ENCODE measurements at places on chromosomes 3 and 15. TPM values are rescaled to one million over a fixed set of nuclear protein-coding genes. Genes with fewer than 3 reads are reported as not detected.

DNA sequence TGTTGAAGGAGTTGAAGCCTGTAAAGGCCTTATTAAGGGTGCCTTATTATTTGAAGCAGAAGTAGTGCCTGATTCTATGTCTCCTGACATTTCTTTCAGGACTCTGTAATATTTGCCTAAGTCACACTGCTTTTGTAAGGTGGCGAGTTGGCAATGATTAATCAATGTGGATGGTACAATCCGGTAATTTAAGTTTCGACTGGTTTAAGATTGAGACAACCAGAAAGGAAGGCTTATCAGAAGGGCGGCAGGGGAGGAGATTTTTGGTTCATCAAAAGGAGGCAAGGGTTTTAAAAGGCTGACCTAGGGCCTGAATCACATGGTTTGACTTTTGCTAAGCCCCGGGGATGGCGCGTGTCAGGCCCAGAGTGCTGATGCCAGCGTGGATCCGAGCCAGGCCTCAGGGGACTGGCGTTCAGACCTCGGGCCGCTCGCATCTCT is 830 bp upstream of the RNF13 start:
- DNase-seq, result no peak

DNA sequence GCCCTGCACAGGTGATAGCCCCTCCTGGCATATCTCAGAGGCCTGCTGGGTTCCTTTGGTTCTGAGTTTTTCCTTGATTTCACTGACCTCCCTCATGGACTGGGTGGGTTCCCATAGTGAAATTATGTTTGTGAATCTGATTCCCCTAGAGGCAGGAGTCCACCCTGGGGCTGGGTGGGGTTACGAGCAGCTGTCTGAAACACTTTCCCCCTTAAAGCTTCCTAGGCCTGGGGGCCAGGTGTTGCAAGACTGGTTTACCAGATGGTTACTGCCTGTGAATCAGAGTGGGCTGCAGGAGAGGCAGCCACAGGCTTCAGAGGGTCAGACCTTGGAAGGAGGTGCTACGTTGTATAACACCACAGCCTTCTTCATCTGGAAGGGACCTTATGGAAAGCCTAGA is 34.3 kb downstream of the IL20RB start:
- DNase-seq, result no peak

DNA sequence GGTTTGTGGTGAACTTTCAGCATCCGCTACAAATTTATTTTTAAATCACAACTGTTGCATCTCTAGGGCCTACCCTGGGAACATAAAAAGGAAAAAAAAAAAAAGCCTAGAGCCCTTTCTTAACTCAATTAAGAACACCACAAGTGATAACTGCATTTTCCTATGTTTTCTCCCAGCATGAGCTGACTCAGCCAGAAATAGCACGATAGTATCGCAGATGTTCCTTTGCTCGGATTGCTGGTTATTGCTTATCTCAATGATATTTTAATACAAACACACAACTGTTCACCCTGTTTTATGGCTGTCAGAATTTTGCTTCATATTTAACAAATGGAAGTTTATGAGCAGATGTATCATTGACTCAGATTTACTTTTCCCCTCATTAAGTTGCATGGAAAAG is 251.8 kb upstream of the SUCLG2 start:
- DNase-seq, result no peak

DNA sequence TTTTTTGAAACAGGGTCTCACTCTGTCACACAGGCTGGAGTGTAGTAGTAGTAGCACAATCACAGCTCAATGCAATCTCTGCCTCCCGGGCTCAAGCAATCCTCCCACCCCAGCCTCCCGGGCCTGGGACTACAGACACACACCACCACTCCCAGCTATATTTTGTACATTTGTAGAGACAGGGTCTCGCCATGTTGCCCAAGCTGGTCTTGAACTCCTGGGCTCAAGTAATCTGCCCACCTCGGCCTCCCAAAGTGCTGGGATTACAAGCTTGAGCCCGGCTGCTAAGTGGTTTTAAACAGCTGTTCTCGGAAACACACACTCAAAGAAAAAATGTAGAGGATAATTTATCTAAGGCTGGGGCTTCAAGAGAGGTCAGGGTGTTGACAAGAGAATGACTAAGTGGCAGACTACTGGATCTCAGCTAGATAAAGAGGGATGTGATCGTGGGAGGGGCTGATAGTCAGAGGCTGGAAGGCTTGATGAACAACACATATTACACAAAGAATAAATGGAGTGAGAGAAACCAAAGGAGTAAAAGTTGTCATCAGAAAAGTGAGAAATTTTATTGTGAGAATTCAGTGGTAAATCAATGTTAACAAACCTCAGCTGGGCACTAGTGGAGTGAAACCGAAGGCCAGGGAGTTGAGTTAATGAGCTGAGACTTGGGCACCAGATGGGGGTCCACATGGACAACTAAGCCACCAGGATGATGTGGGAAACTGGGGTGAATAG is 6.7 kb downstream of the CCR5AS start:
- no peak for DNase-seq

GRCh38 chr15:75753145-75753544 is 40.5 kb upstream of the CSPG4 start:
- DNase-seq, result no peak

DNA sequence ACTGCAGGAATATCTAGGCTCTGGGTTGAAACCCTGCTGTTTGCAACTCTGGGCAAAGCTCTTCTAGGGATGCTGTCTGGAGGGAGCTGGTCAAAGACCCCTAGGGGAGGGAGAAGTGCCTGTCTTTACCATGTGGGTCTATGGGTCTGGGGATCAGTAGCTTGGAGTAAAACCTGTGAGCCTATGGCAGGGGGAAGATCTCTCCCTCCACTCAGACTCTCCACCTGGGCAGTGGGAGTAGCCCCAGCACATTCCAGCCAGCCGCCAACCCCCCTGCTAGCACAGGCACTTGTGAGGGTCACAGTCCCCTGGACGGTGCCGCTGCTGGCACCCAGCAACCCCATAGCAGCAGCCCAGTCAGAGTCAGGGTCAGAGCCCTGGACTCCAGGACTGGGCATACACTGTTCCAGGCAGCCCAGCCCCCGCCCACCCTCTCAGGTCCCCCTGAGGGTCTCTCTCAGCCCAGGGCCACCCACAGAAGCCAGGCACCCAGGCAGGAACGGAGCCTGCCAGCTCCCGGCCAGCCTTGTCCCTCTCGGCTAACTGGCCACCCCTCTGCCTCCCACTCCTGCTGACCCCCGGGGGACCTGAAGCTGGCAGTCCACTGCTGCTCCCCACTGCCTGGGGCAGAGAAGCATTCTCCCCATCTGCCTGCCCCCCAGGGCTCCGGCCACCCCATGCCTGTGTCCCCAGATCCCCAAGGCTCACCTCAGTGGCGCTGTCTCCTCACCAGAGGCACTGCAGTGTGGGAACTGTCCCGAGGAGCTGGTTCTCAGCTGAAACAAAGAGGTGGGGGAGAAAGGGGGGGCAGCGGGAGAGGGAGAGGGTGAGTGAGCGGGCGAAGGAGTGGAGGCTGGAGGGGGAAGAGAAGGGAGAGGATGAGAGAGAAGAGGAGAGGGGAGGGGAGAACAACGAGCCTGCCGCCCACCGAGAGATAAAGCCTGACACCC is 10.8 kb downstream of the GLYCTK start:
- DNase-seq, result no peak

- DNase-seq, result no peak
Observed at GRCh38 chr15:70109531-70109930, 11.8 kb upstream of the TLE3 start.

- no peak for DNase-seq
Observed at GRCh38 chr3:30795176-30795575, 99.3 kb downstream of the GADL1 start.

GRCh38 chr15:51281368-51281967 is 56.9 kb downstream of the CYP19A1 start:
- DNase-seq, result no peak

DNA sequence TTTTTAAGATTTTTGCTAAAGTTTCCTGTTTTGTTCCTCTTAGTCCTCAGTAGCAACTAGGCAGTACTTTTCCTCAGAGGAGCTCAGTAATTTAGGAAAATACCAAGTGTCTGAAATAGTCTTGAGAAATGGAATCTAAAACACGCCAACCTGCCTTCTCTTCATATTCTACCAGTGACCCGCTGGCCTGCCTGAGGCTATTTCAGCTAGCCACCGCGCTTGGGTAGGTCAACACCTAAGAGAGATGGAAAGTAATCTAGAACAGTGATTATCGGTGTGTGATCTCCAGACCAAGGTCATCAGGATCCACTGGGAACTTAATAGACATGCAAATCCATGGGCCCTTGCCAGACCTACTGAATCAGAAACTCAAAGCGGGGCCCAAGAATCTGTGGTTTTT is 7.5 kb downstream of the LCTL start:
- no peak for DNase-seq

GRCh38 chr15:25797511-25797935 is 65.6 kb downstream of the ATP10A start:
- no peak for DNase-seq

- no peak for DNase-seq
Observed at GRCh38 chr3:41223078-41223477, 23.8 kb downstream of the CTNNB1 start.

DNA sequence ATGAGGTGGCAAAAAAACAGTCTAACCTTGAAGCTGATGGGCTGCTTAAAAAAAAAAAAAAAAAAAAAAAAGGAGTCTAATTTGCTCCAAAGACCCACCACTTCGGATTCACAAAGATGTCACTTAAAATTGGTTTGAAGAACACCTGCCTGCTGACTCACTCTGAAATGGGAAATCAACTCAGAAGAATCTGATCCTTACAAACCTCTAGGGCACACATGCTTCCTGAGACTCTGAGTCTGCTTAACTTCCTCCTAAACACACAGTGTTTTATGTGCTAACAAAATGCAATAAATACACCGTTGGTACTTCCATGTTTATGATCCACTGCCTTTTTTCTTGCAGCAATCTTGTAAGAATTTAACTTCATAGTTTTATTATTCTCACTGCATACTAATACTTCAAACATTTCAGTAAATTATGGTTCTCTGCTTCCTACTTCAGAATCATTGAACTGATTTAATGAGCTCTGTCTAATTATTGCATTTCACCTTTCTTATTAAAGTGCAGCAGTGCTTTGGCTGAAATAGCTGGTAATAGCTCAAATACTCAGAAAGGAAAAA is 73.0 kb upstream of the FRMD4B start:
- no peak for DNase-seq

Gene UACA
- 11.0 TPM for total RNA-seq

Gene KCNAB1
- 1.0 TPM for total RNA-seq

Gene LRRC3B
- 0.57 TPM for total RNA-seq

Gene HACD3
- 47.7 TPM for total RNA-seq

Gene RPP25
- total RNA-seq, result 3.5 TPM

Gene SEMA3B
- total RNA-seq, result 0.66 TPM

Gene DNAH12
- total RNA-seq, result 0.14 TPM
